ENCODE measurements at places on chromosomes 13 and 19.
A peak's percentile ranks its signal among the peaks of the same experiment; 100 is the strongest.

GRCh38 chr19:872266-872951, 12.9 kb downstream of the CFD start:
- no peaks in the 10 kb centered on the region for H3K27me3 ChIP-seq
- peak overlapping the region; percentile 76 for H3K27ac ChIP-seq
- H3K4me1 ChIP-seq, result peaks cover 10% of the 10 kb centered on the region
- H3K4me3 ChIP-seq, result peak overlapping the region; percentile 42

GRCh38 chr13:50783066-50783465, 60.4 kb downstream of the DLEU7 start:
- no peak overlapping the region for H3K4me3 ChIP-seq
- H3K36me3 ChIP-seq, result no peaks in the 10 kb centered on the region
- H3K4me1 ChIP-seq, result no peaks in the 10 kb centered on the region
- H3K27me3 ChIP-seq, result peaks cover 9% of the 10 kb centered on the region
- H3K27ac ChIP-seq, result no peak overlapping the region

DNA sequence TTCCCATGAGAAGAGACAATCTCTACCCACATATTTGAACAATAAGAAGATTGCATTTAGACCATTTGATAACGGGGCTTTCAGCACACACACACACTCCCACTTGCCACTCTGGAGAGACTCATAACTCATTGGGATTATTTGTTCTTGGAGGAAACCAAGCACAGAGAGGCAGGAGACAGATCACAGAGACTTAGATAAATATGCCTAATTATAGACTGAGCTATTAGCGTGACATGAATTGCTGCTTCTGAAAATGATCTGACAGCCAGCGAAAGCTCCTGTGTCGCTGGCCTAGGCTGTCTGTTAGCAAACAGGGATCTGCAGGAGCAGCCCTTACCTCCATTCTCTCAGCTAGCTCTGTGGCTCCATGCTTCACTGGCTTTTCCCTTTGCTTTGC, 111.4 kb downstream of the CCNA1 start:
- no peak for DNase-seq
- no peaks in the 10 kb centered on the region for H3K4me1 ChIP-seq
- no peaks in the 10 kb centered on the region for H3K36me3 ChIP-seq
- no peaks in the 10 kb centered on the region for H3K27me3 ChIP-seq
- no peak overlapping the region for H3K27ac ChIP-seq

- no peak for DNase-seq
- no peak overlapping the region for H3K4me3 ChIP-seq
- no peaks in the 10 kb centered on the region for H3K36me3 ChIP-seq
- H3K4me1 ChIP-seq, result peaks cover 46% of the 10 kb centered on the region
Observed at GRCh38 chr13:110953833-110954532, 39.1 kb upstream of the ANKRD10 start.

DNA sequence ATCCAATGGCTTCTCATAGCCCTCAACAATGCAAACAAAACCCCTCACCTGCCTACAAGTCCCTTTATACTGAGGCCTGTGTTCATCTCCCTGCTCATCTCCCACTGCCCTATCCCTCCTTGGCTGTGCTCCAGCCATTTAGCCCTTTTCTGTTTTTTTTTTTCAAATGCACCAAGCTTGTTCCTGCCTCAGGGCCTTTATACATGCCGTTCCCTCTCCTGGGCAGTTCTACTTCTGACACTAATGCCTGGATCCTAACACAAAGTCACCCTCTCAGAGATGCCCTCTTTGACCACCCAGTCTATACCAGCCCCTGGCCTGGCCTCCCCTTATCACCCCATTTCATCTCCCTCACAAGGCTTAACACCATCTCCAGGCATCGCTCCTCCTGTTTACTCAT, 26.9 kb downstream of the ZNF574 start:
- H3K27ac ChIP-seq, result no peak overlapping the region
- peaks cover 19% of the 10 kb centered on the region for H3K4me1 ChIP-seq
- no peak for DNase-seq
- no peaks in the 10 kb centered on the region for H3K27me3 ChIP-seq

DNA sequence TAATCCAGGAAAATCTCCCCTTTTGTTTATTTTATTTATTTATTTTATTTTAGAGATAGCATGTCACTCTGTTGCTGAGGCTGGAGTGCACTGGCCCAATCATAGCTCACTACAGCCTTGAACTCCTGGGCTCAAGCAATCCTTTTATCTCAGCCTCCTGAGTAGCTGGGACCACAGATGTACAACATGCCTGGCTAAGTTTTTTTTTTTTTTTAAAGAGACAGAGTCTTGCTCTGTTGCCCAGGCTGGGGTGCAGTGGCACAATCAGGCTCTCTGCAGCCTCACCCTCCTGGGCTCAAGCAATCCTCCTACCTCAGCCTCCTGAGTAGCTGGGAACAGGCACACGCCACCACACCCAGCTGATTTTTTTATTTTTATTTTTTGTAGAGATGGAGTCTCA, 6.3 kb upstream of the PDCD2L start:
- no peak for DNase-seq
- H3K27me3 ChIP-seq, result no peaks in the 10 kb centered on the region
- H3K27ac ChIP-seq, result no peak overlapping the region
- H3K4me3 ChIP-seq, result no peak overlapping the region

GRCh38 chr13:20475927-20476691, 49.5 kb downstream of the CRYL1 start:
- DNase-seq, result peak; percentile 74
- H3K27ac ChIP-seq, result peak overlapping the region; percentile 91
- peaks cover 50% of the 10 kb centered on the region for H3K4me1 ChIP-seq
- no peaks in the 10 kb centered on the region for H3K36me3 ChIP-seq
- H3K4me3 ChIP-seq, result peak overlapping the region; percentile 60

- H3K27ac ChIP-seq, result no peak overlapping the region
- no peak overlapping the region for H3K4me3 ChIP-seq
- peaks cover 4% of the 10 kb centered on the region for H3K4me1 ChIP-seq
- no peak for DNase-seq
Observed at GRCh38 chr19:11674067-11674492, 64.7 kb downstream of the ZNF823 start.

DNA sequence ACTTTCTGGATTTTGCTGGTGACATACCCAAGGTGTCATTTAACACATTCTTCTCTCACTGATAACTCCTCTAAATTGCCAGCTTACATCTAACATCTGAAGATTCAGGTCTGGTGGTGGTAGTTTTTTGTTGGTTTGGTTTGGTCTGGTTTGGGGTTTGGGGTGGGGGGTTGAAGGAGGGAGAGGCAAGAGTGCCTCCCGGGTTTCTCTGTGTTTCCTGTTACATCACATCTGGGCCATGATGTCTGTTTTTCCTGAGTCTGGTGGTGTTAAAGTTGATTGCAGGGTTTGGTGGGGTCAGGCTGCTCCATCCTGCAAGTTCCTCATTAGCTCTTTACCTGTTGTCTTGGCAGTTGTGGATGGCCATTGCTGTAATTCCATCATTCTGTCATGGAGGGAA, 155.8 kb upstream of the UBL3 start:
- H3K4me1 ChIP-seq, result peaks cover 19% of the 10 kb centered on the region
- H3K27me3 ChIP-seq, result no peaks in the 10 kb centered on the region
- H3K4me3 ChIP-seq, result no peak overlapping the region
- no peak overlapping the region for H3K27ac ChIP-seq
- DNase-seq, result no peak
- no peaks in the 10 kb centered on the region for H3K36me3 ChIP-seq

- H3K27ac ChIP-seq, result peak overlapping the region; percentile 69
- H3K36me3 ChIP-seq, result peaks cover 52% of the 10 kb centered on the region
- peaks cover 47% of the 10 kb centered on the region for H3K4me1 ChIP-seq
- H3K4me3 ChIP-seq, result peak overlapping the region; percentile 81
Observed at GRCh38 chr19:17402982-17403855, 2.2 kb downstream of the BST2 start.

DNA sequence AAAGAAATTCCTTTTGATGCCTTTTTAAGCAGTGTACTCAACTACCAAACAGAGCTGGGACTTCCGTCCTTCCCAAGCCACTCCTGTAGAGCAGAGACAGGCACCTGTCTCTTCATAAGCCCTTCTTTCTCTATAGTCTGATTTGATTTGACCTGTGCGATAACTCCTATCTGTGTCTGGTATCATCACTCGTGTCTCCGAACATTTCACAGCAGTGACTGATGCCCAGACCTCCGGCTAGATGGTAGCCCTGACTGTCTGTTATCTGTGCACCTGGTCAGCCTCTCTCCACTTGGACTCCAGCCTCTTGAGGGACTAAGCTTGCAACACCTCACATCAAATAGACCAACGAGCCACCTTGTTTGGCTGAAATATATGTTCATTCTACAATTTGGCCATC, 316.2 kb upstream of the ZNF507 start:
- H3K27me3 ChIP-seq, result no peaks in the 10 kb centered on the region
- H3K27ac ChIP-seq, result no peak overlapping the region
- H3K4me3 ChIP-seq, result no peak overlapping the region
- H3K36me3 ChIP-seq, result no peaks in the 10 kb centered on the region
- no peak for DNase-seq

DNA sequence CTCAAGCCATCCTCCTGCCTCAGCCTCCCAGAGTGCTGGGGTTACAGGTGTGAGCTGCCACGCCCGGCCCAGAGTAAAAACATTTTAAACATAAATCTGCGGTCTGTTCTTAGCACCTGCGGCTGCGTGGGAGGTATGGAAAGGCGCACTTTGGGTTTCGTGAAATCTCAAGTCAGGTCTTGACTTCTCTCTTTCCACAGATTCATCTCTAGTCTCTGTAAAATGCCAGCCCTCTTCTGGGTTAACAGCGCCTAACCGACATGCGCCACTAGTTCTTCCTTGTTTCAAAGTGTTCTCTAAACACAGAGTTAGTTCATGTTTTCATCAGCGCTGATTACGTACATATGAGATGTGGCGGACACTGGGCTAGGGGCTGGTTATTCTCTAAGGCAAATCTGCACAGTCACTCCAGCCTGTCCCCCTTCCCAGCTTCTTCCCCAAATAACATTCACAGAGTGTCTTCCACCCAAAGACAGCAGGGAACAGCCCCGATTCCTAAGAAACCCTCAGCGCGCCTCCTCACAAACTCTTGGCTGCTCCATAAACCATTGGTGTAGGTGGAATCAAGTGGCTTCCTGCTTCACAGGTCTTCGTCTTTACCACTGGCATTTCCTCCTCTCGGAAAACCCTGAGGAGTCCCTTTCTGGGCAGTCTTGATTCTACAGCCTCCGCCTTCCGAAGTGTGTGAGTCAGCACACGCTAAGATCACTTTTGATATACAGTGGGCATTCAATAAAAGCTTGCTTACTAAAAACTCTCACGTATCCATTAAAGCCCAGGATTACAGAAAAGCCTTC, 1.4 kb downstream of the PARP4 start:
- peak overlapping the region; percentile 83 for H3K4me3 ChIP-seq
- H3K27me3 ChIP-seq, result no peaks in the 10 kb centered on the region
- H3K4me1 ChIP-seq, result peaks cover 46% of the 10 kb centered on the region

- no peaks in the 10 kb centered on the region for H3K4me1 ChIP-seq
- H3K4me3 ChIP-seq, result no peak overlapping the region
- peaks cover 3% of the 10 kb centered on the region for H3K27me3 ChIP-seq
- DNase-seq, result peak; percentile 51
Observed at GRCh38 chr19:33241530-33242101, 16.0 kb upstream of the SLC7A10 start.

All from activated T-cell treated with anti-CD3 and anti-CD28 coated beads, Interleukin-2, amount 50 U/mL, for 24 hours (primary cell).